ENCODE measurements at places on chromosomes 13 and 19. TPM values are rescaled to one million over a fixed set of nuclear protein-coding genes. Genes with fewer than 3 reads are reported as not detected.

The CCDC159 gene
- 237 TPM for polyA plus RNA-seq

DNA sequence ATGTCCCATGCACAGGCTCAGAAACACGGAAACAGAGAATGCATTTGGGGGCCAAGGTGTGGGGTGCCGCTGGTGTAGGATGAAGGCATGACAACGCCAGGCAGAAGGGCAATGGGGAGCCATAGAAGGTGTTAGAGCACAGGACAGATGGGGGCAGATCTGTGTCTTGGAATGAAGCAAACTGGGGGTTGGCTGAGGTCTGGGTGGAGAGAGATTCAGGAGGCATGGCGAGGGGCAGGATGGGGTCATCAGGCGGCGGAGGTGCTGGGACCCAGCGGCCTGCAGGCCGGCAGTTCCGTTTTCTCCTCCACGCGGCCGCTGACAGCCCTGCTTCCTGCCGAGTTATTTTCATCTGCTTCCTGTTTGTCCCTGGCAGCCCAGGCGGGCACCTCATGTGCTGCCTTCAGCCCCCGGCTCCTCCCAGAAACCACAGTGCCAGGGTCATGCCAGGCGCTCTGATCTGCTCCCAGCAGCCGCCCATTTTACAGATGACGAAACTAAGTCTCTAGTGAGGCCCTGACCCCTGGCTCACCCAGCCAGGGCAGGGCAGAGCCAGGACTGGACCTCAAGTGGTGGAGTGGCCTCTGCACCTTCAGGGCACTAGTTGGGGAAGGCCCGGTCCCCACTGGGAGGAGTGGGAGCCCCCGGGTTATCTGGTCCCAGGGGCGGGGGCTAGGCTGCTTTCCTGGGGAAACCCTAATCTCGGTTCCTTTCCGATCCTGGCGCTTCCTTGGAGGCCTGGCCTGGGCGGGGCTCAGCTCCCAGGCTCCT lies 2.2 kb downstream of the ARHGAP45 start:
- DNase-seq, result peak; percentile 95

DNA sequence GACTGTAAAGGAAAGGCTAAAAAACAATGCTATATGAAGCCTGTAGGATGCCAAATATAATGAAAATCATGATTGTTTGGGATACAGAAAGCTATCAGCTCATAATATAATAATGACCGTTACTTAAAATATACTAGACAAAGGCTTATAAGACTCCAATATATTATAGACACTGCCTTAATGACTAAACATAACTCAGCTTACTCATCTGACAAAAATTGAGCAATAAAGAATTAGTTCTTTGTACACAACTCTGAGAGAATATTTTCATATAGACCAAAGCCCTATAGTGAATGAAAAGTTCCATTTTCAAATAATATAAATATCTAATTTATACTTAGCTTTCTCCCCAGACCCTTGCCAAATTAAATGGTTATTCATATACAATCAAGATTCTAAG lies 283.3 kb downstream of the DIAPH3 start:
- no peak for DNase-seq

DNA sequence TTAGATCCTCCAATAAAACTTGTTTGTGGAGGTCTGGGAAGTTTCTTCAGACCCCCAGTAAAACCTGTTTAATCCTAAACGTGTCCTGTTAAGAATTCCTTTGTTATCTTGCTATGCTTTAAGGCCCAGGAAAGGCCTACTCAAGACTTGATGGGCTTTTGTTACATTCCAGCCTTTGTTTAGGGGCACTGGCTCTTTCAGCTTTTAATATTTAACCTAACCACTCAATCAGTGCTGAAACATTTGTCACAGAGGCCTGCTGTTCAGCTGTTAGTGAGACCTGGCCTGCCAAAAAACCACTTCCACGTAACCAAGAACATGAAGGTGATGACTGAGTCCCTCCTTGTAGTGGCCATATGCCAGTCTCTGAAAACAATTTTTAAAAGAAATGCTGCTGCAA lies 41.7 kb downstream of the PCDH17 start:
- no peak for DNase-seq

- DNase-seq, result no peak
Measured at GRCh38 chr19:1427221-1427920, 10.8 kb upstream of the RPS15 start.

The STXBP2 gene
- polyA plus RNA-seq, result 327 TPM

Measured in CD14-positive monocyte (primary cell).